ENCODE measurements at places on chromosomes 2 and 18. TPM values are rescaled to one million over a fixed set of nuclear protein-coding genes. Genes with fewer than 3 reads are reported as not detected.

GRCh38 chr18:44765456-44765855 is 84.8 kb downstream of the SETBP1 start:
- DNase-seq: no peak

- DNase-seq: no peak
Measured at GRCh38 chr2:61463769-61464475, 7.0 kb downstream of the USP34 start.

CCDC93 gene
- total RNA-seq: 63.4 TPM

DNA sequence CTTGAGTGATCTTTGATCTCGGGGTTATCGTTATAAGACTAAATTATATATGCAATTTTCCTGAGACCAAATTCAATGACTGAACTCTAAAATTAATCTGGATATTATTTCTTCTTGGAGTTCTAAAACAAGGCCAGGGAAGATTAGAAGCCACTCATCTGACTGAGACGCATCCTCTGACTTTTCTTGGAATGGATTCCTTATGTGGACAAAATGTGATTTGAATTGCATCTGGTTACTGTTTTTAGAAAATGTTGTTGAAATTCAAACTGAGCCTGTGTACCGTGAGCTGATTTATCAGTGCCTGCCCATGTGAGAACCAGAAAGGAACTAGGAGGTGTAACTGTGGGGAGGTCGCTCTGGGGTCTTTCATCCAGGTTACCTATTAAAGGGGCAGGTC is 330.8 kb downstream of the OSR1 start:
- no peak for DNase-seq

SFTPB gene
- not detected for total RNA-seq

ANKRD30BL gene
- total RNA-seq: not detected

DNA sequence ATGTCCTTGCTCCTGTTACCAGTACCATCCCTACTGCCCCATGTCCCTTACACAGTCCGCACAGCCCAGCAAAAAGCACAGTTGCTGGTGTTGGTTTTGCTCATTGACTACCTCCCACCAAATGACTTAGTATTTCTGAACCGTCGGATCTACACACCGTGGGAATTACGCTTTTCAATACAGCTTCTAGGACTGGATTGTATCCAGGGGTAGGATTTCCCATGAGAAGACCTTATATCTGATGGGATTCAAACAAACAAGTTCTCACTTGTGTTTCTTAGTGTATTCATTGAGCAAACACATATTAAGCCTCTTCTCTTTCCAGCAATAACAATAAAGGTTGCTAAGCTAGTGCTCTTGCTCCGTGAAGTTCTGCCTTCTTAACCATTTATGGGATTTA is 25.8 kb downstream of the TRAPPC12 start:
- no peak for DNase-seq

DNA sequence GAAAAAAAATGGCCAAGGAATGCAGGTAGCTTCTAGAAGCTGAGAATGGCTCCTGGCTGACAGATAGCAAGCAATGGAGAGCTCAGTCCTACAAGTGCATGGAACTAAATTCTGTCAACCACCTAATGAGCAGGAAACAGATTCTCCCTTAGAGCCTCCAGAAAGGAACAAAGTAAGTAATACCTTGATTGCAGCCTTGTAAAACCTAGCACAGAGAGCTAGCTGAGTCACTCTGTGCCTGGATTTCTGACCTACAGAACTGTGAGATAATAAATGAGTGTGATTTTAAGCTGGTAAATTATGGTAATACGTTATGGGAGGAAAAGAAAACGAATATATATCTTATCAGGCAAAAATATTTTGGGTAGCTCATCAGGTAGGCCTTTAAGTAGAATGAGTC is 7.4 kb upstream of the LNPK start:
- no peak for DNase-seq

CRYGC gene
- total RNA-seq: not detected

DNA sequence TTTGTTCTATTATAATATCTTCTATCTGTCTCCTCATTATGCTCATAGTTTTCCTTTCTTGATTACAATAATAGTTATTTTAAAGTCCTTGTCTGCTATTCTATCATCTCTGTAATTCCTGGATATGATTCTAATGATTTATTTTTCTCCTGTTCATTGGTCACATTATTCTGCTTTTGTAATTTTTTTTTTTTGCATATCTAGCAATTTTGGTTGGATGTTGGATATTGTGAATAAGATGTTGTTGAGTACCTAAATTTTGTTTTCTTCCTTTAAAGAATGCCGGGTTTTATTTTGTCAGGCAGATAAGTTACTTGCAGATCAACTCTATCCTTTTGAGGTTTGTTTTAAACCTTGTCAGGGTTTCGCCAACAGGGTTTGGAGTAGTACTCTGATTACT is 25.2 kb downstream of the KATNAL2 start:
- DNase-seq: no peak

DNA sequence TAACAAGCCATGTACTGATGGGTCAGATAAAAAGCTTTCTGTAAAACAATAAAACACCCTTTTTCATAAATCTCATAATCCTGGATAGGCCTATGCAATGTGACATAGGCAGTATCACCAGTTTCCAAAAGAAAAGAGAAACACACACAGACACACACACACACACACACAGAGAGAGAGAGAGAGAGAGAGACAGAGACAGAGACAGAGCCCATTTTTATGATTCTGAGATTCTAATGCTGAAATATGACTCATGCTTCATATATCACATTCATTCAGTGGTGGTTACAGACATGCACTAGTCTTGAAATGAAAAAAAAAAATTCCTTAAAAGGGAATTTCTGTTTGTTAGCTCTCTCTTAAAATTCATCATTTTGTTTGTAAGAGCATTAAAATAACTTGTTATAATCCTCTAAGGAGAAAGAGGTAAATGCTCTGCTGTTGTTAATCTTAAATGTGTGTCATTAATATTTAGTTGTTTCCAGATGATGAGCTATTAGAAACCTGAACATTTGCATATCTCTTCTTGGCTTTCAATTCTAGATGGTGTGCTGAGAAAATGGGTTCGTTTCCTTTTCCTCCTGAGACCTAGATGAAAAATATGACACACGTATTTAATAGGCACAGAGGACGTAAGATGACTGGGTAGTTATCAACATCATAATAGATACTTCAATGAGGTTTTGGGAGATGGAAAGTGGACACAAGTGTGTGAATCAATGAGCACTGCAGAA is 1598.7 kb upstream of the ACVR2A start:
- DNase-seq: no peak

DNA sequence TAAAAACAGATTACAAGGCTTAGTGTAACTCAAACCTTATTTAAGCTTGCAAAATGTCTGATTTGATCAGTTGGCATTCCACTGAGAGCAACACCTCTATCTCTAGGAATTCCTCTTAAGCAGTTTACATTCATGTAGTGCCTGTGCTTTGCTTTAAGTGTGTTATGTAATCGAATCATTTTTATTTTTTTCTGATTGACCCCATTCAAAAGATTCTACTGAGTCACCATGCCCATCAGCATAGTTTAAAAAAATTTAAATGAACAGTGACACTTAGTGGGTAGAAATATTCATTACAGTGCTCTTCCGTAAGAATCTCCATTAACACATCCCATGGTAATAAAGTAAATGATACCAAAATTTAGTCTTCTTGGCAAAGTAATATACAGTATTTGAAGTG is 67.8 kb upstream of the SLC4A10 start:
- no peak for DNase-seq

DNA sequence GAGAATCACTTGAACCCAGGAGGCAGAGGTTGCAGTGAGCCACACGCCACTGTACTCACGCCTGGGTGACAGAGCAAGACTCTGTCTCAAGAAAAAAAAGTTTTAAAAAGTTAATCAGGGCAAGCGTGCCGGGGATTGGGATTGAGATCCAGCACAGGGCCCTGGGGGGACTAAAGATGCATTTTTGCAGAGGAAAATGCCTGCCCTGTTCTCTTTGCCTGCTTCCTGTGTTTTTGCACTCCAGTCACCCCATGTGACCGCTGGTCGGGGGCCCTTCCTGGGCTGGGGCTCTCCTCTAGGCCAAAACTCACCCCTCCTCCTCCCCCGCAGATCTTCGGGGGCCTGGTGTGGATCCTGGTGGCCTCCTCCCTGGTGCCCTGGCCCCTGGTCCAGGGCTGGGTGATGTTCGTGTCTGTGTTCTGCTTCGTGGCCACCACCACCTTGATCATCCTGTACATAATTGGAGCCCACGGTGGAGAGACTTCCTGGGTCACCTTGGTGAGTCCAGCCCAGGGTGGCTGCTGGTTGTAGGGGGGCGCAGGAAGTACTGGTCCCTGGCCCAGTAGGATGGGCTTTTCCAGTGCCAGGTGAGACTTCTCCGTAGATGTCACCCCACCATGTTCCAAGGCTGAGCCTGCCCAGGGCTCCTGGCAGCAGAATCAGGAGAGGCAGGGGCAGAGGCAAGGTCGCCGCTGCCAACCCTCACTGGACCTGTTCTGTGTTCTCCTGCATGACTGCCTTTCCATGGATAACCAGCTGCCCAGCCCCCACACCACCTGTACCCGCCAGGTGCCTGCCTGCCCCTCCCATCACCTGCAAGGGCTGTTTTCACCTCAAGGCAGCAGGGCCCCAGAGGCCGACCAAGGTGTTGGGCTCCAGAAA is 22.4 kb downstream of the MAL start:
- DNase-seq: no peak

DNA sequence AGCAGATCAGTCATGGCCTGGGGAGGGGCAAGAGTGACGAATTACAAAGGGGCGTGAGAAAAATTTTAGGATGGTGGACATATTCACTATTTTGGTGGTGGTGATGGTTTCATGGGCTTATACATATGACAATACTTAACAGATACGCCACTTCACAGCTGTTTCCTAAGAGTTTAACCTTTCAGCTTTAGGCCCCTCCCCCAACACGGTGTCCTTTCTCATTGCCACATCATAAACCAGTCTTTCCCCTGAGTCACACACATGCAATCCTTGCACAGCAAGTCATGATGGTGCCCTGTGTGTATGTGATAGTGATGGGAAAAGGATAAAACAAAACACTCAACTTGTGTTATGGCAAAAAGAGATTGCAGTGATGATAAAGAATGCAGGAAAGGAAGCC is 47.6 kb upstream of the IL1R1 start:
- no peak for DNase-seq

GALNT3 gene
- 18.4 TPM for total RNA-seq

DNA sequence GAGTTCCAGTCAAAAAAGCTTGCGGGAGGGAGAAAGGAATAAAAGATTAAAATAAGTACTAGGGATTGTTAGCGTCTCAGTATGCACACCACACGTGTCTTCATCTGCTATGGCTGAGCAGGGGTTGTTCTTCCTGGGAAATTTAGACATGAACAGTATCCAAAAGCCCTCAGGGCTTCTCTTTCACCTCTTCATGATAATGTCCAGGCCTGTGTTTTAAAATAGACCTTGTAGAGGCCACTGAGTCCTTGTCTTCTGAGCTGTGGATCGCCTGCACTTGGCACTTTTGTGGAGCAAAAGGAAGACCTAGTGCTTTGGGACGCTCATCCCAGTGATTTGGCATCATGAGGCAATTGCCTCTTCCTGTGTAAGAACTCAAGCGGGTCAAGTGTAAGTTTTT is 52.4 kb downstream of the CFAP221 start:
- no peak for DNase-seq

CFAP65 gene
- total RNA-seq: 0.67 TPM

DNA sequence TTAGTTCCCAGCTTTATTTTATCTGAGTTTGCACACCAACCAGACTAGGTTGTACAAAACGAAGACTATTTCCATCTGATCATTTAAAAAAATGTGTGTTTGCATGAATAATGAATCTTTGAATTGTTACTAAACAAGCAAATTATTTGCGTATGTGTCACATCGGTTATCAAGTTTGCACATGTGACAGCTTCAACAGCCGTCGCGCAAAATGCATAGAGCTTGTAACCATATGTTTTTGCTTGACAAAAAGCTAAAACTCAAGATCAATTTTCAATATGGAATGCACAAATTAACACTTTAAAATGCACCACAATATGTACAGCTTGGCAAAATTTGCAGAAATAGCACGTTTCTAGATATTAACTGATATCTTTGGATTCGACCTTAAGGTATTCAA is 184.1 kb downstream of the PTGR3 start:
- DNase-seq: no peak

DUSP2 gene
- total RNA-seq: 0.64 TPM

ASPRV1 gene
- total RNA-seq: 1.2 TPM

GRCh38 chr2:145344076-145344724 is 824.3 kb upstream of the ZEB2 start:
- DNase-seq: no peak

DNA sequence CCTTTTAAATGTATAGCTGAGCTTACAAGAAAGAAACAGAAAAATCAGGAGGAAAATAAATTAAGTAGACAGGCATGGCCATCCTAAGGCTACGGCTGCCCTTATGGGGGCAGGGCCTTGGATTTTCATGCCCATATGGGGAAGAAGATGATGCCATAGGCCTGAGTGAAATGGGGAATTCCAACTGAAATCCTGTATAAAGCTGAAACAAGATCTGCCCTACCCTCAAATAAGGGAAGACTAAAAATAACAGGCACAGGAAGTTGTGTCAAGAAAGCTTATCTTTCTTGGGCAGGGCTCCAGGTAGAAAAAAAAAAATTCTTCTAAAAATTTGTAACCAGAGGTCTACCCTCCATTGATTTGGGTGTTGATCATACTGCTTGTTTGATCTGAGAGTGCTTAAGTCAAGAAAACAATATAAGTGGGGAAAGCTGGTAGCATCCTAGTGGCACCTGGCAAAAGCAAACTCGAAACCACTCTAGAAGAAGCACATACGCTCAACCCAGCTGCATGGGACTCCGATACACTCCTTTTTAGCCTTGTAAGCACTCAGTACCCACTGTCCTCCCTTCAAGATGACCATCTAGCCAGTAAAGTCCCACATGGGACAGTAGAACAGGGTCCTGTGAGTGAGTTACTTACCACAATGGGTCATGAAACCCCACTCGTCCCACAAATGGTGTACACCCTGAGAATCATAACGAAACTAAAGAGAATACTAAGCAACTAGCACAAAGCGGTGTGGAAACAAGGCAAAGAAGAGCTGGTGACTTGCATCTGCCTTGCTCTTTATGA is 22.3 kb downstream of the DNAH7 start:
- no peak for DNase-seq

HOXD4 gene
- total RNA-seq: not detected

GRCh38 chr18:9354256-9354655 is 19.7 kb downstream of the TWSG1 start:
- DNase-seq: no peak

All from progenitor cell of endocrine pancreas (in vitro differentiated cells).